H9 (cell line): ENCODE measurements at places on chromosomes 5 and 9.

DNA sequence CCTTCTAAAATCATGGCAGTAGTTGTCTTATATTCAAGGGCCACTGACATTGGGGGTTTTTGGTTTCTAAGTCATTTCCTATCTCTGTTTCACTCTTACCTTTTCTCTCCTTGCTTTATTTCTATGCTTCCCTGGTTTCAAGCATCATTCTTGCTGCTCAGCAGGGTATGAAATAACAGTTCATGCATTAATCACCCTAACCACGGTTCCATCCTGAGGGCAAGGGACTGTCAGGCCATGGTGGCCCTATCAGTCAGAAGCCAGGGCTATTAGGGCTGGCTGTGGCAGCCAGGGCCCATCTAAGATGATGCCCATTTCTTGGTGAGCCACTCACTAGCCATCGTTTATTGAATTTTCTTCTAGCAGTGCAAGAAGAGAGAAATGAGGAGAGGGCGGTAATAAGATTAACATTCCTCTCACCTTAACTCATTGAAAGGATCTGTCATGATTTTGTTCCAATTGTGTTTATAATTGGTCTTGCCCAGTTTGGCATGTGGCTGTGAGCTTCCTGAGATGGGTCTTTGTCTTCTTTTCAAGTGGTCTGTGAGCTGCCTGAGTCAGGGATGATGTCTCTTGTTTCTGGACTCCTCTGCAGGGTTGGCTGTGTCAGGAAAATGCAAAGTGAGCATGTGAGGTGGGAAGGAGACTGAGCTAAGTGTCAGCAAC is 45.2 kb downstream of the CYSTM1 start:
- H3K27me3 ChIP-seq: no peaks in the 10 kb centered on the region
- DNase-seq: no peak
- H3K4me1 ChIP-seq: no peaks in the 10 kb centered on the region; the same call in 1 of the 2 replicates
- no peak overlapping the region for H3K4me3 ChIP-seq
- no peaks in the 10 kb centered on the region for H3K36me3 ChIP-seq

GRCh38 chr5:115329475-115329874 is 33.0 kb upstream of the CCDC112 start:
- no peak overlapping the region for H3K4me3 ChIP-seq
- peaks cover 7% of the 10 kb centered on the region; the same call in 1 of the 2 replicates for H3K4me1 ChIP-seq
- H3K27ac ChIP-seq: no peak overlapping the region
- DNase-seq: peak; percentile 76
- no peaks in the 10 kb centered on the region for H3K27me3 ChIP-seq
- no peaks in the 10 kb centered on the region for H3K36me3 ChIP-seq

- peak overlapping the region; percentile 37 for H3K27ac ChIP-seq
- H3K4me3 ChIP-seq: peak overlapping the region; percentile 76
- H3K4me1 ChIP-seq: peaks cover 3% of the 10 kb centered on the region; the same call in 1 of the 2 replicates
- H3K27me3 ChIP-seq: peaks cover 3% of the 10 kb centered on the region; the same call in 1 of the 2 replicates
- H3K36me3 ChIP-seq: no peaks in the 10 kb centered on the region
- DNase-seq: peak; percentile 79
Observed at GRCh38 chr9:96620832-96621269, 1.2 kb upstream of the CDC14B start.

DNA sequence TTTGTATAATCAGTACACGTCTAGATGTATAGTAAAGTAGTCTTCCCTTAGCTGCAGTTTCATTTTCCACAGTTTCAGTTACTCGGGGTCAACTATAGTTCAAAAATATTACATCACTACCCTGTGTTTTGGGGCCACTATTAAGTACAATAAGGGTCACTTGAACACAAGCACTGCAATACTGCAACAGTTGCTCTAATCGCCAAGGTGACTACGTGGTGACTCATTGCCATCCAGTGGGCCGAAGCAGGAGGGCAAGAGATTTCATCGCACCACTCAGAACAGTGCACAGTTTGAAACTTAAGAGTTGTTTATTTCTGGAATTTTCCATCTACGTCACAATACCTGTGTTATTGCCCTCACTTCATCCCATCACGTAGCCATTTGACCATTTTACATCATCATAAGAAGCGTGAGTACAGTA is at the start of gene ARL14EPL:
ARL14EPL (plus strand) TSS at position 379 of the 424 bp plus-strand sequence. CDS start 18,994 bp downstream, outside the sequence.
- H3K4me1 ChIP-seq: no peaks in the 10 kb centered on the region
- H3K4me3 ChIP-seq: no peak within 1 kb of the TSS
- H3K27me3 ChIP-seq: no peaks in the 10 kb centered on the region

DNA sequence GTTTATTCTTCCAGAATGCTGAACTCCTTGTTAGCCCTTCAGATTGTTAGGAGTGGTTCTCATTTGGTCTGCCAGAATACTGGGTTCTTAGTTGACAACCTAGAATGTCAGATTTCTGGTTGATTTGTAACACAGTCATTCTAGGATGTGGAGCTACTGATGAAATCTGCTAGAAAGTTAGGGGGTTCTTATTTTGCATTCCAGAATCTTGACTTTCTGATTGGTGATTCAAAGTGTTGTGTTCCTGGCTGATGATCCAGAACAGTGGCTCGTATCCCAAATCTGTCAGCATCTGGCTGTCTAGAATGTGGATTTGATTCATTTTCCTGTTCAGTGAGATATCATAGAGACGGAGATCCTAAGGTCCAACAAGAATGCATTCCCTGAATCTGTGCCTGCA is 21.9 kb downstream of the PTGS1 start:
- DNase-seq: no peak
- H3K27me3 ChIP-seq: no peaks in the 10 kb centered on the region; the same call in 1 of the 2 replicates
- no peak overlapping the region for H3K4me3 ChIP-seq
- peaks cover 1% of the 10 kb centered on the region for H3K4me1 ChIP-seq
- no peaks in the 10 kb centered on the region for H3K36me3 ChIP-seq
- H3K27ac ChIP-seq: no peak overlapping the region

- H3K4me1 ChIP-seq: peaks cover 5% of the 10 kb centered on the region; the same call in 1 of the 2 replicates
- DNase-seq: no peak
- no peaks in the 10 kb centered on the region for H3K27me3 ChIP-seq
- no peaks in the 10 kb centered on the region for H3K36me3 ChIP-seq
Observed at GRCh38 chr5:74206579-74207550, 433.7 kb downstream of the ENC1 start.

GRCh38 chr9:137315581-137316011 is 13.5 kb upstream of the NRARP start:
- H3K27me3 ChIP-seq: no peaks in the 10 kb centered on the region
- H3K4me1 ChIP-seq: peaks cover 1% of the 10 kb centered on the region; the same call in 1 of the 2 replicates
- H3K4me3 ChIP-seq: no peak overlapping the region
- no peaks in the 10 kb centered on the region for H3K36me3 ChIP-seq
- no peak overlapping the region for H3K27ac ChIP-seq

GRCh38 chr5:39409033-39409432 is 15.7 kb downstream of the DAB2 start:
- no peak overlapping the region for H3K4me3 ChIP-seq
- H3K27ac ChIP-seq: no peak overlapping the region
- H3K4me1 ChIP-seq: peaks cover 4% of the 10 kb centered on the region; the same call in 1 of the 2 replicates

DNA sequence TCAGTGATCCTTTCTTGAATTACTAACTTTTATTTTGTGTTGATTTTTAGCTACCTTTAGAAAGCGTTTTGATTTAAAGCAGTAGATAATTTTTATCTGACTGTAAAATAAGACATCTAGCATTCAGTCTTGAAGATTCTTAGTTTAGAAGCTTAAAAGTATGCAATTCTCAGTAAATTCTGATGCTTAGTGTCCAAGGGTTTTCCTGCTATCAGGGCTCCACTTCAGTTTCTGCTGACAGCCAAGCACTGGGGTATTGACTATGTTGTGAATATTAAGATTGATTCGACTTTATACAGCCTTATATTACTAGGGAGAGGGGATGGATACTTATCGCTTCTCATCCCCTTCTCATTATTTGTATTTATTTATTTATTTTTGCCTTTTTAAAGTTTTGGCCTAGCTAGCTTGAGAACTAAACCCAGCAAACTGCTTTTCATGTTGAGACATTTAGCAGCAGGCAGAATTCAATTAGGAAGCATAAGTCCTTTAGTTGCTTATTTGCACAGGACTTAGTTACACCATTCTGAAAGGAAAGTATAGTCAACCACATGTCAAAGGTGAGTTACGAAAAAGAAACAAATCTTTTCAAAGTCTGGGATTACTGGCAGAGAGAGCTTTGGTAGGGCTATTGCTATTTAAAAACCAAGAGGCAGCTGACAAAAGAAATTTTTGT is 2.9 kb downstream of the PBX3 start:
- H3K27me3 ChIP-seq: no peaks in the 10 kb centered on the region
- no peak overlapping the region for H3K27ac ChIP-seq
- peak overlapping the region; percentile 63 for H3K4me3 ChIP-seq
- H3K4me1 ChIP-seq: peaks cover 4% of the 10 kb centered on the region; the same call in 1 of the 2 replicates
- no peak for DNase-seq

GRCh38 chr5:68330574-68330973 is 115.0 kb downstream of the PIK3R1 start:
- H3K4me1 ChIP-seq: no peaks in the 10 kb centered on the region
- DNase-seq: no peak
- H3K27me3 ChIP-seq: no peaks in the 10 kb centered on the region

GRCh38 chr5:83428126-83428525 is 43.4 kb upstream of the VCAN start:
- H3K4me3 ChIP-seq: no peak overlapping the region
- H3K27ac ChIP-seq: no peak overlapping the region
- DNase-seq: no peak
- H3K4me1 ChIP-seq: no peaks in the 10 kb centered on the region
- no peaks in the 10 kb centered on the region for H3K36me3 ChIP-seq

GRCh38 chr9:69174616-69175463 is 763 bp downstream of the TJP2 start:
- no peaks in the 10 kb centered on the region; the same call in 2 of the 3 replicates for H3K36me3 ChIP-seq
- DNase-seq: peak; percentile 55
- H3K4me1 ChIP-seq: peaks cover 16% of the 10 kb centered on the region
- peak overlapping the region; percentile 79 for H3K4me3 ChIP-seq
- H3K27ac ChIP-seq: no peak overlapping the region
- H3K27me3 ChIP-seq: no peaks in the 10 kb centered on the region

- no peak overlapping the region for H3K4me3 ChIP-seq
- no peak for DNase-seq
- no peaks in the 10 kb centered on the region for H3K27me3 ChIP-seq
- no peak overlapping the region for H3K27ac ChIP-seq
- H3K4me1 ChIP-seq: no peaks in the 10 kb centered on the region; the same call in 1 of the 2 replicates
Observed at GRCh38 chr9:81902626-81903025, 25.6 kb upstream of the SPATA31D4 start.

GRCh38 chr5:146852089-146852488 is 26.5 kb downstream of the PPP2R2B start:
- no peaks in the 10 kb centered on the region for H3K4me1 ChIP-seq
- no peak overlapping the region for H3K27ac ChIP-seq
- no peaks in the 10 kb centered on the region for H3K36me3 ChIP-seq
